ENCODE measurements at places on chromosomes 11 and 22.

GRCh38 chr11:8604078-8604723 is 10.2 kb upstream of the STK33 start:
- DNase-seq: no peak

GRCh38 chr11:34192481-34193401 is 87.3 kb downstream of the NAT10 start:
- no peak for DNase-seq

DNA sequence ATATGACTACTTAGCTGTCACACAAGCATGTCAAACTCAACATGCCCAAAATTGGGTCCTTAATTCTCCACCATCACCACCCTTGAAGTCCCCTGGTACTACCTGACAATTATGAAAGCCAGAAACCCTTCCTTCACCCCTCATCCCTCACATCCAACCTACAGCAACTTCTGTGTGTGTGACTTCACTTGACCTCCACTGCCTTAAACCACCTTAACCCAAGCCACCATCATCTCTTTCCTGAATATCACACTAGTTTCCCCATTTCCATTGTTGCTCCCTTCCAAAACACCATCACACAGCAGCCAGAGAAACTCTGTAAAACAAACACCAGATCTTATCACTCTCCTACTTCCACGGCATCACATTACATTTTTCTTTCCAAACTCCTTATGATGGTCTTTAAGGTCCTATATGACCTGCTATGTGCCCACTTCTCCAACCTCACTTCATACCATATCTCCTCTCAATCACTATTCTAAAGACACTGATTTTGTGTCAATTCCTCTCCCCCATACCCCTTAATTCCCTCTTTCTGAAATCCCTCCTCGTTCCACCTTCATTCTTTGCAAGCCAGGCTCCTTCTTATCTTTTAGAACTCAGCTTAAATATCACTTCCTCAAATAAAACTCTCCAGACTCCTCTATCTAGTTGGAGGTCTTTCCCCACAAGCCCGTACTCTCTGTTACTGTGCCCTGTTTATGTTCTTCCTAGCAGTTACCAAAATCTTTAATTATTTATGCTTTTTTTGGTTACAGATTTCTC is 124.9 kb downstream of the RBFOX2 start:
- no peak for DNase-seq

- no peak for DNase-seq
These were observed 447.0 kb upstream of the ARHGAP42 start for GRCh38 chr11:100240025-100240539.

DNA sequence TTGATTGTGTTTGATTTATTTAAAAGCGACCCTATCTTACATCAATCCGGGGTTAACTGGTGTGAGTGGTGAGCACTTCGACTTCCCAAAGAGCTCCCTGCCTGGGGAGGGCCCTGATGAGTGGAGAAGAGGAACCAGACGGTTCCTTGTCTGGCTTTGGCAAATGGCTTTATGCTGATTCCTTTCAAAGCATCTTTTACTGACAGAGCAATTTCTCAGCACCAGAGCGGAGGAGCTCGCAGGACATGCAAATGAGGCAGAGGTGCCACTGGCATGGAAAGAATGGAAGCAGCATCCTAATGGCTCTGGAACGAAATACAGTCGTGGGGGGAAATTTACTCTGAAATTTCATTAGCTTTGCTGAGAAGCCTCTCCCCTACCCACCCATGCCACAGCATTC is 410.9 kb upstream of the B3GAT1 start:
- DNase-seq: no peak

- no peak for DNase-seq
These were observed 533.6 kb downstream of the CNTN5 start for GRCh38 chr11:99554232-99554903.

DNA sequence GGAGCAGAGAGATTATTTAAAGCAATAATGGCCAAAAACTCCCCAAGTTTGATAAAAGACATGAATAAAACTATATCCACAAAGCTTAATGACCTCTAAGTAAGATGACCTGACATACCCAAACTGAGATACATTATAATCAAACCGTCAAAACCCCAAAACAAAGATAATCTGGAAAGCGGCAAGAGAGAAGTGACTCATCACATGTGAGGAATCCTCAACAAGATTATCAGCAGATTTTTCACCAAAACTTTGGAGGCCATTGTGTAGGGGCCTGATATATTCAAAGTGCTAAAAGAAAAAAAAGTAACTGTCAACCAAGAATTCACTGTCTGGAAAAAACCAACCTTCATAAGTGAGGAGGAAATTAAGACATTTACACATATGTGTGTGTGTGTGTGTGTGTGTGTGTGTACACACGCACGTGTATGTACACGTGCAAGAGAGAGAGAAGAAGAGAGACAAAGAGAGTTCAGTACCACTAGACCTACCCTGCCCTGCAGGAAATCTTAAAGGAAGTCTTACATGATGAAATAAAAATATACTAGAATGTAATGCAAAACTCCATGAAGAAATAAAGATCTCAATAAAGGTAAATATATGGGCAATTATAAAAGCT is 752.4 kb downstream of the NELL1 start:
- no peak for DNase-seq

GRCh38 chr11:111435046-111435698 is 56.1 kb upstream of the POU2AF1 start:
- no peak for DNase-seq

GRCh38 chr22:38864361-38865191 is 7.4 kb downstream of the CBX6 start:
- no peak for DNase-seq

- DNase-seq: no peak
These were observed 134.1 kb downstream of the BBOX1 start for GRCh38 chr11:27174672-27175210.

GRCh38 chr22:19876314-19876940 is 21.8 kb upstream of the GNB1L start:
- DNase-seq: no peak
